ENCODE measurements at places on chromosomes 16 and 17.

- no peak for DNase-seq
Observed at GRCh38 chr16:89422527-89422904, 67.8 kb downstream of the ANKRD11 start.

DNA sequence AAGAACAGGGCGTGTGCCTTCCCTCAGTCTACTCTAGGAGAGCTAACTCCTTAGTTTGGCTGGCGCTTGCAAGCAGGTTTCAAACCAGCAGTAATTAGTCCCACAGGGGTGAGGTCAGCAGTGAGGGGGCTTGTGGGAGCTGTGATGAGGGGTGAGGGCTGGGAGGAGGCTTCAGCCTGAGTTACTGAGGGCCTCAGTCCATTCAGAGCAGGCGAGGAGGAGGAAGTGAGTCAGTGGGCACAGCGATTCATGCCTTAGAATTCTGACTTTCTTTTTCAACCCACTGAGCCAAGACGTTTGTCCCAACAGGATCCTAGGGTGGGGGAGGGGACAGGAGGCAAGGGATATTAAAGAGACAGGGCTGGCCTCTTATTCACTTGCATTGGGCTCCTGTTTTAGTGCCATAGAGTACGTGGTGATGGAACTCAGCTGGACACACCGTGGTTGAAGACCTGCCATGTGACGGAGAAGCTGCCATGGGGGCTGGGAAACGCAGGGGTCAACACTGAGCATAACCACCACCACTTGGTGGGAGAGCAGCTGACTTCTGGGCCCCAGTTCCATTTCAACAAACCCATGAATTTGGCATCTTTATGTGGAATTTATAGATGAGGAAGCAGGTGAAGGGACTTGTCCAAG, 8.3 kb upstream of the ITGA3 start:
- no peak for DNase-seq

GRCh38 chr16:25679511-25679910, 12.2 kb upstream of the HS3ST4 start:
- DNase-seq: no peak

DNA sequence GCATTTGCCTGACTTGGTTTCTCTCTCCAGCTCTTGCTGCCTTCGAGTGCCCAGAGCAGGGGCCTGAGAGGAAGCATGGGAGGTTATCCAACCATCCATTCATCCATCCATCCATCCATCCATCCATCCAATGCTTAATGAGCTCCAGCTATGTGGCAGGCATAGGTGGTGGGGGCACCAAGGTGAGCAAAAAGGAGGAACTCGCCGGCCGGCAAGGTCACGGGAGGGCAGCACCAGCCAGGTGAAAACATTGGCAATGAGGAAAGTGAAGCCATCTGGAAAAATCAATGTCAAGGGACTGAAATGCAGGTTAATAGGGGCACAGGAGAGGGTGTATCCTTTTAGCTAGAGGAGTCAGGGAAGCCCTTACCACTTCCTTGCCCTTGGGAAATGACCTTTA, 18.2 kb upstream of the DOK4 start:
- no peak for DNase-seq

DNA sequence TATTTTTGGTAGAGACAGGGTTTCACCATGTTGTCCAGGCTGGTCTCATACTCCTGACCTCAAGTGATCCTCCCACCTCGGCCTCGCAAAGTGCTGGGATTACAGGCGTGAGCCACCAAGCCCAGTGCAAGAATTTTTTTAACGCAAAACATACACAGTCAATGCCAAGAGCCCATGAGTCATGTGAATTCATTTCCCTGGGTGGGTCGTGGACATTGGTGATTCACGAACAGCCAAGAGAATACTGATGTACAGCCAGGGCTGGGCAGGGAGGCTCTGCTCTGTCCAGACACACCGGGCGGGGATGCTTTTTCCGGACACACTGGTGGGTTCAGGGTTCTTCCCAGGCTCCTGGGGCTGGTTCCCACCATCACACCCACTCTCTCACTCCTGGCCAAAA, 17.7 kb downstream of the SLC38A8 start:
- DNase-seq: no peak

DNA sequence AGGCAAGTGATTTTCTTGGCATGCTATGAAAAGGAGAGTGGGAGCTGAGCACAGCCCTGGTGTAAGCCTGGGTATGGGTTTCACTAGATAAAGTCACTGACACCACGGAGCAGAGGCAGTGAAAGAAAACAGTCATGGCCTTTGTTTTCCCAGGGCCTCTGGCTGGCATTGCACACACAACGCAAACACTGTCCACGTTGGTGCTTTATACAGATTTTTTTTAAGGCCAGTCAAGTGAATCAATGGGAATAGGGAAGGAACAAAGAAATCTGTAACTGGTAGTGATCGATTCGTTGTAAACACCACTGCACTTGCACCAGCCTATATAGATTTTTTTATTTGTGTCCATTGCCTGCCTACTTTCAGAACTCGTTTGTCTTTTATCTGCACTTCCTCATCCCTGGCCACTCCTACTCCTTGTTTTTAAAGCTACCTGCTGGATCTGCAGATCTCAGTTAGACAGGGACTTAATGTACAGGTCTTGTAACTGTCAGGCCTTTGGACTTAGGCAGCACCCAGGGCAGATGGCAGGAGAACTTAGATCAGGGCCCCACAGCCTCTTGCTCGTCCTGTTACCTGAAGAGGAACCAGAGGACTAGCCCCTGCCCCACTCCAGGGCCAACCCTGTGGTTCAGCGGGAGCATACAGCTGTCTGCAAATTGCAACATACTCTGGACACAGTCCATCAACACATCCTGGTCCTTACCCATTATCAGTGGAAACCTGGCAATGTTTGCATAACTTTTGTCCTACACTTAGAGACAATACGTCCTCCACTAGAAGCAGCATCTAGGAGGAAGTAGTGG, 10.6 kb upstream of the TMIGD1 start:
- DNase-seq: no peak

DNA sequence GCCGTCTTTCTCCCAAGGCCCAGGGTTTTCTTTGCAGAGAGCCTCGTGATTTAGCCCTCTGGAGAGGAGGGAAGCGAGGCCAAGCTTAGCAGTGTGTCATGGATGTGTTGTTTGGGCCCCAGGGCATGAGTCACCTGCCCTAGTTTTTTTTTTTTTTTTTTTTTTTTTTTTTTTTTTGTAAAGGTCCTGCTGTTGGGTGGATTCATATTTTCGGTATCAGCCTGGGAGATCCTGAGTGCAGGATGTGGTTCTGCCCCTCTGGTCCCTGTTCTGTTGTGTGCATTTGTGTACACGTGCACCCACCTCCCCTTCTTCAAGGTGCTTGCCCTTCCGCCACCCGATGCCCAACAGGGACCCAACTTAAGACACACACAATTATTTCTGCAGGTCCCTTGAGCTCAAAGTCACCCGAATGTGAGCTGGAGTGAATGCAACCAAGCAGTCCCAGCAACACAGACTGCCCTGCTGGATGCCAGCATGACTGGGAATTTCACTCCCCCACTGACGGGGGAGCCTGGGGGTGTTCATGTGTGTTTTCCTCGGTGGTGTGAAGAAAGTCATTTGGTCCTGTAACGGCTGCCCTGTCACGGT, 265.8 kb upstream of the TNRC6C start:
- no peak for DNase-seq

DNA sequence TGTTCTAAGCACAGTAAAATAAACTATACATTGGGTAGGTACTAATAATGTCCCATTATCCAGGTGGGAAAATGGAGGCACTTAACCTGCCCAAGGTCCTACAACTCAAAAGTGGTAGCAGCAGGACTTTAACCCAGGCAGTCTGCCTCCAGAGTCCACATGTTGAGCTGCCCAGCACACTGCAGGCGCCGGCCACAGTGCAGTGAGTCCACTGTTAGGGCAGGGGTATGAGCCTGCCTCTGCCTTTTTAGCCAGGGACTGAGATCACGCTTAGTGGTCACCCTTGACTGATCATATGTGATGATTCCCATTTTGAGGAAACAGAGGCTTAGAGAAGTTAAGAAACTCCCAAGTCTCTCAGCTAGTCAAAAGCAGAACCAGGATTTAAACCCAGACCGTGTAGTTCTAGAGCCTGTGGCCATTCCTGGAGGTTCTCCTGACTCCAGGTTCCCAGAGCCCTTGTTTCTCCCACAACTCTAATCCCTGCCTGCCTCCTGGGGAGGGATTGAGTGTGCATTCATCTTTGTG, 8.4 kb downstream of the CES1 start:
- no peak for DNase-seq
